ENCODE measurements at places on chromosomes 16 and 17. TPM values are rescaled to one million over a fixed set of nuclear protein-coding genes. Genes with fewer than 3 reads are reported as not detected.

- no peak for DNase-seq
Observed at GRCh38 chr16:87712184-87712762, 53.5 kb downstream of the KLHDC4 start.

- no peak for DNase-seq
Observed at GRCh38 chr16:6439129-6439528, 893.5 kb upstream of the RBFOX1 start.

DNA sequence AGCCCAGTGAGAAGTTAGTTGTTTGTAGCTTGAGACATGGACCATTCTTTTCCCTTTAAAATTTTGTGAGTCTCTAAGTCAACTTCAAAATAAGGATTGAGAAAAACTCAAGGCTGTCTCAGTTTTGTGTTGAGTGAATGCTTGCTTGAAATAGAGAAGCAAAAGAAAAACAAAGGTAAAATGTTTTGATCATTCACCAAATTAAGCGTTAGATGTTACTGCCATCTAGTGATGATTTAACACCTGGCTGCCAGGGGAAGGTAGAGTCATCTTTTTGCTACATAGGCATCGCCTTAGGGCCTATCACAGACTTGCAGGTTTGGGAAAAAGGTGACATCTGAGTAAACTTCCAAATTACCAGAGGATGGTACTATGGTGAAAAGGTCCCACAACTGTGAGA, 74.4 kb downstream of the PCTP start:
- DNase-seq = no peak

GRCh38 chr16:57802341-57803133, at the start of gene KIFC3:
Gene KIFC3 (minus strand): TSS chr16:57802491. CDS start chr16:57798243, 4,248 bp downstream.
- peak; percentile 85 for DNase-seq

SLC5A11 gene
- total RNA-seq = under 0.01 TPM
